ENCODE measurements at places on chromosomes 7 and 10. TPM values are rescaled to one million over a fixed set of nuclear protein-coding genes. Genes with fewer than 3 reads are reported as not detected.

- no peaks in the 10 kb centered on the region for H3K36me3 ChIP-seq
- H3K4me1 ChIP-seq = no peaks in the 10 kb centered on the region
- no peak for DNase-seq
- no peak overlapping the region for H3K4me3 ChIP-seq
- H3K27me3 ChIP-seq = no peaks in the 10 kb centered on the region
- H3K27ac ChIP-seq = no peak overlapping the region
Measured at GRCh38 chr7:33336820-33337219, 207.5 kb downstream of the BBS9 start.

DNA sequence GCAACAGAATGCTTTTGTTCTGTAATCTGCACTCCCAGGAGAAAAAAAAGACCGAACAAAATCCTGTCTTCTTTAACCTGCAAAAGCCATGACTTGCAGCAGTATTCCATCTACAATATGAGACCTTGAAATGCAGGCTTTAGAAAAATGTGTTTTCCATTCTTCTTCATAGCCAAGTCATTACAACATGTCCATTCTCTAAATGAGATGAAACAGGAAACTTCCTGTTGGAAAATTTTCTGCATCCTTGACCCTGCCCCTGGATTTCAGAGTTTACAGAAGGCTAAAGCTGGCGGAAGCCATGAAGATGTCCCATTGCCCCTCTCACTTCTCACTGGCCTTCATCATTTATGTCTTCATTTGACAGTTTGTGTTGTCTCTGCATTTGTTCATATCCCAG lies 546.4 kb downstream of the TNS3 start:
- H3K27ac ChIP-seq = no peak overlapping the region
- no peaks in the 10 kb centered on the region for H3K27me3 ChIP-seq
- no peak for DNase-seq
- H3K4me3 ChIP-seq = no peak overlapping the region

- peaks cover 11% of the 10 kb centered on the region for H3K36me3 ChIP-seq
- H3K4me1 ChIP-seq = no peaks in the 10 kb centered on the region
- H3K27ac ChIP-seq = no peak overlapping the region
- DNase-seq = no peak
- no peaks in the 10 kb centered on the region for H3K27me3 ChIP-seq
Measured at GRCh38 chr10:5640036-5640435, 26.4 kb downstream of the ASB13 start.

DNA sequence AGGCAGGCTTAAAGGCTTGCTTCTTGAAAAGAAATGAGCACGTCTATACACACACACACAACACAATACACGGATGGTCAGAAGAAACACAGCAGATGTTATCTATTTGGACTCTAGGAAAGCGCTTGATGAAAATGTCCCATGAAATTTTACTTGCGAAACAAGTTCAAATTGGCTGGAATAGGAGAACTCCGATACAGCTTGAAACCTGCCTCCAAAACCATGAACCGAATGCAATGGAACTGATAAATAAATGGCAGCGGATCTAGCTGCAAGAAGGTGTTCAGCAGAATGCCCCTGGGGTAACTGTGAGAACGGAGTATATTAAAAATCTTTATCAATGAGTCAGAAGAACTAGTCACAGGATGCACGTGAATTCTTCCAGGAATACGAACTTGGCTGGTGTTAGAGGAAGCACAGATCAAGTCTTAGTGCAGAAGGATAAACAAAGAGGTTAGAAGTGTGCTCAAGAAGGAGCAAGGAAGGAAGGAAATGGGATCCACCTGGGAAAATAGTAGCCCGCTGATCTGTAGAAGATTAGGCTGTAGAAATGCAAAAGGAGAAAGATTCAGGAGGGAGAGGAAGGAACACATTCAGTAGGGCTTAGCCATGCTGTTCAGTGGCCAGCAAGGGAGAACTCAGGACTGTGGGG lies 142.0 kb upstream of the PRKCQ start:
- no peaks in the 10 kb centered on the region for H3K4me1 ChIP-seq
- DNase-seq = no peak
- H3K27me3 ChIP-seq = no peaks in the 10 kb centered on the region
- no peak overlapping the region for H3K27ac ChIP-seq

FAM237B gene
- not detected for total RNA-seq

ADCY1 gene
- total RNA-seq = 4.1 TPM

DNA sequence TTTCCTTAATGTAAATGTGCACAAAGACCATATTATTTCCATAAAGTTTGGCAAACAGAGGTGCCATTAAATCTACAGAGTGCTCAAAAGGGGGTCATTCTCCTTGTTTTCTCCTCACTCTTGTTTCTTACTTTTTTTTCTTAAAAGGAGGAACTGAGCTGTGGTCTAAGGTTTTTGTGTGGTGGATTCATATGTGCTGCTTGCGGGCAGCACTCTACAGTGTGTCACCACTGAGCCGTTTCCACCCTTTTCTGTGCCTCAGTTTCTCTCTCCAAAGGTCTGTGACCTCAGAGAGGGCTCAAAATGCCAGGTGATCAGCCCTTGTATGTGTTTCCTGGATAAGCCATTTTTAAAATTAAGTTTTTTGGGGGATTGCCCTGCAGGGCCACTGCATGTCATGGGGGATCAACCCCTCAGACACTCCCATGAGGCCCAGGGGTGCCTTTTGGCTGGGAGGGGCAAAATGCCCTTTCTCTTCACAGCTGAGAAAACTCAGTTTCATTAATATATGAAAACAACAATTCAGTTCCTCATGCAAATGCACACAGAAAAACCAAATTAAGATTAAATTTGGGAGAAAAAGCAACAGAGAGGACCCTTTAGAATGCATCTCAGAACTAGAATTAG lies 56.9 kb upstream of the VOPP1 start:
- no peaks in the 10 kb centered on the region for H3K4me1 ChIP-seq
- no peak overlapping the region for H3K27ac ChIP-seq
- no peak for DNase-seq
- H3K27me3 ChIP-seq = no peaks in the 10 kb centered on the region

- H3K36me3 ChIP-seq = no peaks in the 10 kb centered on the region
- H3K4me3 ChIP-seq = no peak overlapping the region
- H3K4me1 ChIP-seq = no peaks in the 10 kb centered on the region
- no peaks in the 10 kb centered on the region for H3K27me3 ChIP-seq
- no peak overlapping the region for H3K27ac ChIP-seq
Measured at GRCh38 chr7:110775046-110775445, 315.9 kb upstream of the LRRN3 start.

DNA sequence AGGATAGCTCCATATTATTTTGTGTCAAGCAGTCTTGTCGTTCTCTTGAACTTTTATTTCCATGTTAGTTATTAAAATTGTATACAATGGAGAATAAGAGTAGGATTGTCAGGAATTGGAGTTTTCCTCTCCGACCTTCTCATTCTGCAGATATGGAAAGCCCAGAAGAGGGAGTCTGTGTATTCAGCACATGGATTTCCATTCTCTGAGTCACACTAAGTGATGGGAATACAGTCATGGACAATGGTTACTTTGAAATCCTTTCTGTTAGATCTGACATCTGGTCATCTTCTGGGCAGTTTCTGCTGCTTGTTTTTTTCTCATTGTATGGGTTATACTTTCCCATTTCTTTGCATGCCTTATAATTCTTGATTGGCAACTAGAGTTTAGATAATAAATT lies 5.0 kb upstream of the TASOR2 start:
- DNase-seq = no peak
- H3K4me1 ChIP-seq = peaks cover 3% of the 10 kb centered on the region
- no peaks in the 10 kb centered on the region for H3K36me3 ChIP-seq
- H3K27ac ChIP-seq = no peak overlapping the region

DNA sequence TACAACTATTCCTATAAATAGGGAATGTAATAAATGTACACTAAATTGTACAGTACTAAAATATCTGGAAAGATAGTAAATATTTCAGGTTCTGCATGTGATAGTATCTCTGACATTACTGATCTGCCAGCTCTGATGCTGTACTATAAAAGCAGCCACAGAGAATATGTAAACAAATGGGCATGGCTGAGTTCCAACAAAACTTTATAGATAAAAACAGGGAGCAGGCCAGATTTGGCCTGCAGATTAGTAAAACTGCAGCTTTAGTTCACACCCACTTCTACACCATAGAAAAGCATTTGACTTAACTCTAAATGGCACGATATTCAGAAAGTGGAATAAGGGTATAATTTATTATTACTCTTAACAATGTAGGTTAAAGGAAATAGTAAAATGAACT lies 18.8 kb upstream of the TLL2 start:
- peaks cover 3% of the 10 kb centered on the region for H3K36me3 ChIP-seq
- H3K27me3 ChIP-seq = no peaks in the 10 kb centered on the region
- H3K27ac ChIP-seq = no peak overlapping the region
- no peak overlapping the region for H3K4me3 ChIP-seq

DNA sequence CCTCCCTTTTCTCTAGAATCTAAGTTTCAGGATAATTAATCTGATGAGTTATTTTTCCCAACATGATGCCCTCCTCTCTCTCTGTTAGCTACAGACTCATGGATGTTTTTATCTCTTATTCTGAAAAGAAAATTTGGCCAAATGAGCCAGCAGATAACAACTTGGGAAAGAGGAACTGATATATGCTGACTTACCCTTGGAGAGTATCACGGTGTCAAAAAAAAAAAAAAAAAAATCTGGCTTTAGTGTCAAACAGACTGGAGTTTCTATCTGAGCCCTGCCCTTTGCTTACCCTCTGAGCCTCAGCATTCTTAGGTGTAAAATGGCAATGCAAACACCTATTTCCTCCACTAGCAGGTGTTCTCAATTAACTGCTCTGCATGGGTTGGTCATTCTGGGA lies 190.4 kb downstream of the AHR start:
- H3K4me3 ChIP-seq = no peak overlapping the region
- no peak overlapping the region for H3K27ac ChIP-seq
- no peaks in the 10 kb centered on the region for H3K4me1 ChIP-seq

DNA sequence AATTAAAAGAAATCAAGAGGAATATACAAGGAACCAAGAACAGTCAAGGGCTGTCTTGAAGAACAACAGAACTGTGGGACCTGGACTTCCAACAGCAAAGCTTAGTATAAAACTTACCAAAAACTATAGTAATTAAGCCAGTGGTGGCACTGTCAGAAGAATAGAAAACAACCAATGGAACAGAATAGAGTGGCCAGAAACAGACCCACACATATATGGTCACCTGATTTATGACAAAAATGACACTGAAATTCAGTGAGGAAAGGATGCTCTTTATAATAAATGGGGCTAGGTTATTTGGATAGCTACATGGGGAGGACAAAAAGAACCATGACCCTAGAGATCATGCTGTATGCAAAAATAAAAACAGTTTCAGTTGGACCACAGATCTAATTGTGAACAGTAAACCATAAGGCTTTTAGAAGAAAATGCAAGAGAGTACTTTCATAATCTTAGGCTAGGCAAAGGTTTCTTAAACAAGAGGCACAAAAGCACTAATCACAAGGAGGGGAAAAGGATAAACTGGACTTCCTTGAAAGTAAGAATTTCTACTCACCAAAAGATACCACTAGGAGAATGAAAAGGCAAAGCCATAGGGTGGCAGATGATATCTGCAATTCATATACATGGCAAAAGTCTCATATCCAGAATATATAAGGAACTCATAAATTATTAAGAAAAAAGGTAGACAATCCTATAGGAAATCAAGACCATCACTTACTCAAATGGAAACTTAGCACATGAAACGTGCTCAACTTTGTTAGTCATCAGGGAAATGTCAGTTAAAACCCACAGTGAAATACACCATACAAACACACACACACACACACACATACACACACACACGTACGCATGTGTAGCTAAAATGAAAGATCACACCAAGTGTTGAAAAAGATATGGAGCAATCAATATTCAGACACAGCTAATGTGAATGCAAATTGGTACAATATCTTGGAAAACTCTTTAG lies 20.8 kb downstream of the HYCC1 start:
- no peak overlapping the region for H3K4me3 ChIP-seq
- no peaks in the 10 kb centered on the region for H3K27me3 ChIP-seq
- no peak for DNase-seq
- peaks cover 5% of the 10 kb centered on the region for H3K4me1 ChIP-seq
- H3K27ac ChIP-seq = no peak overlapping the region
- no peaks in the 10 kb centered on the region for H3K36me3 ChIP-seq

- no peak overlapping the region for H3K27ac ChIP-seq
- H3K4me3 ChIP-seq = no peak overlapping the region
- H3K27me3 ChIP-seq = no peaks in the 10 kb centered on the region
- no peaks in the 10 kb centered on the region for H3K36me3 ChIP-seq
Measured at GRCh38 chr7:91628742-91629141, 251.8 kb downstream of the MTERF1 start.

DNA sequence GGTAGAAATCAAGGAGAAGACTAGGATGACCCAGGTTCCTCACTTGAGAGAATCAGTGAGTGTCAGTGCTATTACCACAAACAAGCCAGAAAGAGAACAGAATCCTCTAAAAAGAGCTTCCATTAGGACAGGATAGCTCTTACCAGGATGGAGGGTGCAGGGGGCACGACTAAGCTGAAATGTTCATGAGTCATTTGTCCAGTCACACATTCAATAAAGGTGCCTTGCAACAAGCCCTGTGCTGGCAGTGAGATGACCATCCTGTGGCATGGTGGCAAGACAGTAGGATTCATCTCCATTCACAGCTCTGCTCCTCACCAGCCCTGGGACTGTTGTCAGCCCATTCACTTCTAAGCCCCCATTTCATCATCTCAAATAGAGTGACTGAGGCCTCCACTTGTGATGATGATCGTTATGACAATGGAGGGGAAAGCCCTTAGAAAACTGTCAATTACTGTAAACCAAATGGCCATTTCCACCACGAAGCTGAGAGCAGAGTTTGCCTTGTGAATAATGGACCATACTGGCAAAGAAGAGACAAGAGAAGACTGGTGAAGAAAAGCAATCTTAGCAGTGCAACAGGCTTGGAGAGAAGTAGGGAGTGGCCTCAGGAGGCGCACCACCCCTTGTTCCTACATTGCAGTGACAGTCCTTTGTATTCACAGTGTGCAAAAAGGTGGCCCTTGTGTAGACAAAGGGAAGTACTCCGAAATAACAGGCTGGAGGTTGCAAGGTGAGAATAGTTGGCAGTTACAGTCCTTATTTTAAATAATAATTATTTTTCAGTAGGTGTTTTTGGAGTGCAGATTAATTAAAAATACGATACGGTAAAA lies 9.0 kb upstream of the WIPF3 start:
- no peaks in the 10 kb centered on the region for H3K27me3 ChIP-seq
- no peak overlapping the region for H3K27ac ChIP-seq
- no peaks in the 10 kb centered on the region for H3K4me1 ChIP-seq

STEAP4 gene
- total RNA-seq = 52.1 TPM

CHST15 gene
- total RNA-seq = 27.4 TPM

GRCh38 chr10:95429639-95430038 lies 131.5 kb downstream of the SORBS1 start:
- H3K4me3 ChIP-seq = no peak overlapping the region

- no peaks in the 10 kb centered on the region for H3K36me3 ChIP-seq
- no peak for DNase-seq
Measured at GRCh38 chr10:71693377-71693776, 26.2 kb downstream of the C10orf105 start.

Measured in upper lobe of left lung (tissue), 6 donors.